Neuronal stem cell (in vitro differentiated cells): ENCODE measurements at places on chromosomes 7 and 10.

DNA sequence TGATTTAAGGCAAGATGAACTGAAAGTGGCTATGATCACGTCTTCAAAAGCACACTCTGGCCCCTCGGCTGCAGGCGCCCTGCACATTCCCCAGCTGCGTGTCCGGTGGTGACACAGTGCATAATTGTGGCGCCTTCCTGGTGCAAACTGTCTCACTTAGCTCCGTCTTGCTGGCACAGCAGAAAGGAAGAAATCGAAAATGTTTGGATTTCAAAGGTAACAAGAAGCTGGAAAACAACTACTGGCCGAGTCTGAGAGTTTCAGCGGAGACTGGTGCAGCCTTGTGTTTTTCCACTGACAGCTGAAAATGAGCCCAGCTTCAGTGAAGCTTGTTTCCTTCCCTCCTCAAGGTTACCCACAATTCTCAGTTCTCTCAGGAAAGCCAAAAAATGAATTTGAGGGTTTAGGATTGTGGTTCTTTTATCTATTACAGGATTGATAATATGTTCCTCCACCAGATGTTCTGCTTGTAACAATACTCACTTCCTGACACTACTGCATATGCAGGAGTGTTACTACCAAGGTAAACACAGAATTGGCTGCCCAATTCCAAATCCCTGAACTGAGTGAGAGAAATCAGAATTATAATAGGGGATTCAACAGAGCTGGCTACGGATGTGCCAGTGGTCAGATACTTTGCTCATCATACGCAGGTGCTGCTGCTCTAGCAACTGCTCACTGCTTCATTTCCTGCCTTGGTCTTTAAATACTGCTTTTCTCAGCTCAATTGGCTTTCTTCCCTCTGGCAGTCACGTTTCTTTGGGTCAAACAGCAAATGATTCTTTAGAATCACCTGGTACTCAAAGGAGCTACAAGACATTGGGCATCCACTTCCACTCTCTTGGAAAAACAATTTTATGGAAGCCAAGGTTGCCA lies 63.7 kb downstream of the TRUB1 start:
- DNase-seq, result no peak

DNA sequence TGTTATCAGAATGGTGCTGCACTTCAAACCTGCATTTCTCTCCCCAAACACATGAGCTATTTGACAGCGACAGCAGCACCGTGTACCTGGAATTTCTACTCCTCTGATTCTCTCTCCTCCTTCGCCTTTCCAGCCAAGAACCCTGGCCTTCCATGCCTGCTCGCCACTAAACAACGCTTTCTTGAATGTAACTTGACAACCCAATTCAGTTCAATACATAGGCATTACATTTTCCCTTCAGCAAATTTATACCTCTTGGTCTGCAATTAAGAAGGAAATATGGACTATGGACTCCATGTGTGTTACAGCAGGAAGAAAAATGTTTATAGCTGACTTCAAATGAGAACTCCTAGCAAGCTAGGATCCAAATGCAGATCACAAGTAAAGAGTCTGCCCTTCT lies 162.6 kb upstream of the AUTS2 start:
- no peak for DNase-seq

DNA sequence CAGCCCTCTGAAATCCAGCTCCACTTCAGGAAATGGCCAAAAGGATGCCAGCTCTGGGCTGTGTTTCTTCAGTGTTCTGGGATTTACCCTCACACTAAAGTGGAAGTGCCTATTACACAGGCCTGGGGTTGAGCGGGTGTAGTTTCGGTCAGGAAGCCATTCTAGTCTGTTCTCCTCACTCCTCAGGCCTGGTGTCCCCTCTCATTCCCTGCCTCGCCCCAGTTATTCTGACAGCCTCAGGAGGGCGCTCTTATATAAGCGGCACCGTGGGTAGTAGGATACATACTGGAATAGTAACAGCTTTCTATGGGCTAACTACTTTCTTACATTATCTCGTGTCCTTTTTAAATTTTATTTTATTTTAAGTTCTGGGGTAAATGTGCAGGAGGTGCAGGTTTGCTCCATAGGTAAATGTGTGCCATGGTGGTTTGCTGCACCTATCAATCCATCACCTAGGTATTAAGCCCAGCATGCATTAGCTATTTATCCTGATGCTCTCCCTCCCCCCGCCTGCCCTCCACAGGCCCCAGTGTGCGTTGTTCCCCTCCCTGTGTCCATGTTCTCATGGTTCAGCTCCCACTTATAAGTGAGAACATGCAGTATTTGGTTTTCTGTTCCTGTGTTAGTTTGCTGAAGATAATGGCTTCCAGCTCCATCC lies 12.2 kb upstream of the LGI1 start:
- peak; percentile 67 for DNase-seq

DNA sequence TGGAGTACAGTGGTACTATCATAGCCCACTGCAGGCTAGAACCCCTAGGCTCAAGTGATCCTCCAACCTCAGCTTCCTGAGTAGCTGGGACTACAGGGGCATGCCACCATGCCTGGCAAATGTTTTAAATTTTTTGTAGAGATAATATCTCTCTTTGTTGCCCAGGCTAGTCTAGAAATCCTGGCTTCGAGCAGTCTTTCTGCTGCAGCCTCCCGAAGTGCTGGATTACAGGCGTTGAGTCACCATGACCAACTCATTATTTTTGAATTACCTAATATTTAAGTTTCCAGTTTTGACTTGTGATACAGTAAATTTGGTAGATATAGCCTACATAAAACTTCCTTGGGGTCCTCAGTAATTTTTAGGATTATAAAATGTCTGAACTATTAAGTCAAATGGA lies 74.1 kb downstream of the RUNDC3B start:
- DNase-seq, result no peak

GRCh38 chr7:150340024-150340749 lies 1.2 kb downstream of the RARRES2 start:
- DNase-seq, result no peak

- peak; percentile 72 for DNase-seq
Observed at GRCh38 chr10:22320591-22321155, at the start of gene BMI1. Gene BMI1 (plus strand): TSS chr10:22321099. CDS start chr10:22326450, 5,351 bp downstream.

DNA sequence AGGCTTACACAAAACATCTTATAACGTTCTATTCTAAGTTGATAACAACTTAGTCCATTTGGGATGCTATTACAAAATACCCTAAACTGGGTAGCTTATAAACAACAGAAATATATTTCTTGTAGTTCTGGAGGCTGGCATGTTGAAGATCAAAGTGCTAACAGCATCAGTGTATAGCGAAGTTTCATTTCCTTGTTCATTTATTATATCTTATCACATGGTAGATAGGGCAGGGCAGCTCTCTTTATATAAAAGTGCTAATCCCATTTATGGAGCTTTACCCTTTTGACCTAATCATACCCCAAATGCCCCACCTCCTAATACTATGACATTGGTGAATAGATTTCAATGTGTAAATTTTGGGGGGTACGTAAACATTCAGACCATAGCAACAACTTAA lies 6.3 kb downstream of the CASP7 start:
- DNase-seq, result no peak

GRCh38 chr7:5450549-5451327 lies 27.1 kb upstream of the TNRC18 start:
- peak; percentile 67 for DNase-seq

GRCh38 chr10:108250936-108251620 lies 1086.6 kb upstream of the SORCS1 start:
- DNase-seq, result no peak

DNA sequence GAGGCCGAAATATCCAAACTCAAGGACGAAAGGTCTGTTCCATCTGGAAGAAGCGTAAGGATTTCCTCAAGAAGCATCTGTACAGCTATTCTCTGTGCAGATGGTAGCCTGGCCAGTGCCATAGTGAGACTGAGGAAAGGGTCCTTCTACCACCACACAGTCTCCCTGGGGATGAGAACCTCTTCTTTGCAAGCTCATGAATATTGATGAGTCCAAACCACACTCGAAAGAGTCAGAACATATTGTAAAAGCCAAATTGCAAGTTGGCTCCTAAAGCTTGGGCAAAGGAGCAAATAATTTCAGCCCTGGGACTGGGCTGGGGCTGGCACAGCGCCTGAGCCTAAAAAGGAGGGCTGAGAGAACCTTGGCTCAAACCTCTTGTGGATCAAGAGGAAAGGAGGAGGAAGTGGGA lies 66.1 kb upstream of the PIP4K2A start:
- DNase-seq, result no peak

- DNase-seq, result no peak
Observed at GRCh38 chr10:49271346-49271745, 27.6 kb upstream of the C10orf71 start.

DNA sequence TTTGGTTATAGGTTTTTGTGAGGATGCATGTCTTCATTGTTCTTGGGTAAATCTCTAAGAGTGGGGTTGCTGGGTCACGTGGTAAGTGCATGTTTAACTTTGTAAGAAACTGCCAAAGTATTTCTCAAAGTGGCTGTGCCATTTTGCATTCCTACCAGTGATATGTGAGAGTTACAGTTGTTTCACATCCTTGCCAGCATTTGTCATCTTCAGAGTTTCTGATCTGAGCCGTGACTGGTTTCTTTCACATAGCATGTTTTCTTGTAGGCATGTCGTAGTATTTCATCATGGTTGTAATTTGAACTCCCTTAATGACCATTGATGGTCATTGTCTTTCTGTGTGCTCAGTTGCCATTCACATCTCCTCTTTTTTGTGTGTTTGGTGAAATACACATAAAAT lies 286.0 kb downstream of the RNLS start:
- no peak for DNase-seq

DNA sequence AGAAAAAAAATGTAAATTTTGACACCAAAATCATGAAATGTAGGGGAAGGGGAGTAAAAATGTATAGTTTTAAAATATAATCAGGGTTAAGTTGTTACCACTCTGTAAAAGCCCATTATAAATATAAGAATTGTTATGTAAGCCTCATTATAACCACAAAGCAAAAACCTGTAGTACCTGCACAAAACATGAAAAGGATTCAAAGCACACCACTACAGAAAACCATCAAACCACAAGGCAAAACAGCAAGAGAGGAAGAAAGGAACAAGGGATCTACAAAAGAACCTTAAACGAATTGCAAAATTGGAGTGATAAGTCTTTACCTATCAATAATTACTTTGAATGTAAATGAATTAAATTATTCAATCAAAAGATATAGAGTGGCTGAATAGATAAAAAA lies 41.0 kb upstream of the CDK6 start:
- DNase-seq, result no peak

DNA sequence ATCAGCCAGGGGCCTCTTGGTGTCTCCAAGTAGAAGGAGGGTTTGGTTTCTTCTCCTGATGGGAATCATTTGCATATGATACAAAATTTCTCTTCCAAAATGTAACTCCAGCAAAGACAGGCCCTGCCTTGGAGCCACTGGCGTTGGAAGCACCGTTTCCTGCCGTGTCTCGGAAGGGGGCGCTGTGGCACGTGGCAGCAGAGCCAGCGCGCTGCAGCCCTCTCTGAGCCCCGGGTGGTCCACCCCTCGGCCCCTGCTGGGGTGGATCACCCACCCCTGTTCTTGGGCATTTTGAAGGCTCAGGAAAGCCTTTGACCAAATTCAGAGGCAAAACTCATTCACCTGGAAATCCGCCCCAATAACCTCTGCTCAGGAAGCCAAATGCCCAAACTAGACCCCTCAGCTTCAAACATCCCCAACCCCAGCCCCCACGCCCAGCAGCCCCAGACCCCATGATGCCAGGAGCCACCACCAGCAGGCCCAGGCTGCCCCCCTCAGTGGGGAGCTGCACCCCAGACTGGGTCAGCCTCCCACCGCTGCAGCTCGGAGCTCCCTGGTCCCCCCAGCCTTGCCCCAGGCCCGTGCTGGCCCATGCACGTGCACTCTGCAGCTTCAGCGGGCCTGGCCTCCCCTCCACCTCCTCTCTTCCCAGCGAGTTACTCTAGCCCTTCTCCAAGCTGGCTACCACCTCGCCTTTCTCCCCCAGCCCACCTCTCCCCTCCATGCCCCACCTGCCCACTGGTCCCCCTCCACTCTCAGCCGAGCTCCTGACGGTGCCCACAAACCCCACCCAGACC lies 29.5 kb upstream of the ELFN1 start:
- DNase-seq, result no peak

DNA sequence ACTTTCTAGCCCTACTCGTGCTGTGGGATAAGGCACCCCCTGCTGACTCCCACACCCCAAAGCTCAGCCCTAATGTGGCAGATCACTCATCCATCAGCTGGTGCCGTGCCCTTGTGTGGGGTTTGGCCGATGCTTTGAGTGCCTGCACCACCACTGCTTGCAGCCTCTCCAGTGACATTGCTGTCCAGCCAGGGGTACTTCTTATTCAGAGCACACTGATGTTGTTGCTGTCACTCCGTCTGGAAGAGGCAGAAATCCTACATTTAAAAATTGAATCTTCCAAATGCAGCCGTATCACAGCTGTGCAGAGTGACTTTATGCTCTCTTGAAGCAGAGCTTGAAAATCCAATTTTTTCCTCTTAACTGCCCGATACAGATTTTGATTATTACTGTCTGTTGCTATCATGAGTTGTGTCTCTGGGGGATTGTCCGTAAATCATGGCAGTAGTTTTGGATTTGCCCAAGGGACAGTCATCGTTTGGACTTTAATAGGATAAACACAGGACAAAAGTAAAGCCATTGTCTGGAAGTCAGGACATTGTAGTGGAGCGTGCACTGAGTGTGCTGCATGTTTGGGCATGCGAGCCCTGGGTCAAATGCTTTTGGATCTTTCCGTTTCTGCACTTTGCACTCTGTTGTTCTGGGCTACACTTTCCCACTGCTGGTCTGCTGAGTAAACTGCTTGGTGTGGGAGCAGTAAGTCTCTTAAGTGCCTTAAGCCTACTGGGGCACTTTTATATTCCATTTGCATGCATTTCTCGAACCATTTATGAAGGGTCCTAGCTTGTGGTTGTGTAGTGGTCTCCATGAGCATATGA lies 128.2 kb downstream of the DOCK1 start:
- DNase-seq, result no peak

DNA sequence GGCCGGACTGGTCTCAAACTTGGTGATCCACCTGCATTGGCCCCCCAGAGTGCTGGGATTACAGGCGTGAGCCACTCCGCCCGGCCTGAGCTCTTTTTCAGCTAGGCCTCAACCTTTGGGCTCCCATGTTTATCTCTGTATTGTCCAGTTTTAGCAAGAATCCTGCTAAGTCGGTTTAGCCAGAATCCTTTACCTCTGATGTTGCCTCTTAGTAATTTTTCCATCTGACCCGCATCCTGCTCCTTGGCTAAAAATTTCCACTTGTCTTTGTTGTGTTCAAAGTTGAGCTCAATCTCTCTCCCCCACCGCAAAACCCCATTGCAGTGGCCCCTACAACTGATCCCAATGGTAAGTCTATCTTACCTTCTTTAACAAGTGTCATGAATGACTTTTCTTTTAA lies 20.7 kb upstream of the ST7 start:
- DNase-seq, result no peak

DNA sequence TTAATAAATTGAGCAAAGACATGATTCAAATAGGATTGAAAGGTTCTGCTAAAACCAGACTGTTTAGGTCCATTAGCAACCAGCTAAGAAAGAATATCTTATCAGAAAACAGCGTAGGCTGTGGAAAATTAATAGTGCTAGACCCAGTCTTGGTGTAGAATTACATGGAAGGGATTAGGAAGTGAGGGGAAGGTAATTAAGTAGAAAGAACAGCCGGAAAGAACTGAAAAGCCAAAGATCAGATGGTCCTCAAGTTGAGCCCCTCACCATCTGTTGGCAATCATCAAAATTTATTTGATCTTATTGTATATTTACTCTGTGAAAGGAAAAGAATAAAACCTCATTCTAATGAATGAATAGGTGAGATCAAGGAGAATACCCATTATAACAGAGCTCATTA lies 50.1 kb downstream of the COL1A2 start:
- DNase-seq, result no peak
